Chondrocyte (in vitro differentiated cells): ENCODE measurements at places on chromosomes 1 and 21. TPM values are rescaled to one million over a fixed set of nuclear protein-coding genes. Genes with fewer than 3 reads are reported as not detected.

HSF2BP gene
- 3.5 to 5.0 TPM (median 4.0 TPM) in 3 replicates for total RNA-seq

REN gene
- total RNA-seq, result not detected in 3 replicates

ATAD3B gene
- 24.3 to 31.9 TPM (median 24.7 TPM) in 3 replicates for total RNA-seq

TRIM46 gene
- total RNA-seq, result 9.6 to 10.7 TPM (median 9.7 TPM) in 3 replicates

CHODL gene
- total RNA-seq, result 0.18 to 0.22 TPM in 2 of 3 replicates, not detected in the other

NPHP4 gene
- total RNA-seq, result 7.6 to 11.9 TPM (median 8.7 TPM) in 3 replicates

COL8A2 gene
- total RNA-seq, result 10.8 to 18.1 TPM (median 17.4 TPM) in 3 replicates

FCRL2 gene
- total RNA-seq, result not detected in 3 replicates

MAP1LC3C gene
- total RNA-seq, result 0.38 to 0.65 TPM (median 0.46 TPM) in 3 replicates

GLIS1 gene
- 17.3 to 36.2 TPM (median 17.4 TPM) in 3 replicates for total RNA-seq

AADACL4 gene
- not detected in 3 replicates for total RNA-seq

C1orf115 gene
- total RNA-seq, result 2.0 to 3.5 TPM (median 3.4 TPM) in 3 replicates

IGSF9 gene
- total RNA-seq, result not detected in 3 replicates

DNAH14 gene
- 15.3 to 28.1 TPM (median 16.0 TPM) in 3 replicates for total RNA-seq

VSIG8 gene
- not detected in 3 replicates for total RNA-seq

SH2D1B gene
- not detected in 3 replicates for total RNA-seq

KIF26B gene
- total RNA-seq, result 32.7 to 47.0 TPM (median 46.0 TPM) in 3 replicates

ETV3L gene
- not detected in 3 replicates for total RNA-seq

CD160 gene
- not detected in 3 replicates for total RNA-seq

S1PR1 gene
- 0.15 to 0.40 TPM (median 0.17 TPM) in 3 replicates for total RNA-seq

HENMT1 gene
- total RNA-seq, result 9.6 to 10.8 TPM (median 10.1 TPM) in 3 replicates
